CD14-positive monocyte (primary cell): ENCODE measurements at places on chromosomes 1 and 21. TPM values are rescaled to one million over a fixed set of nuclear protein-coding genes. Genes with fewer than 3 reads are reported as not detected.
A peak's percentile ranks its signal among the peaks of the same experiment; 100 is the strongest.

DNA sequence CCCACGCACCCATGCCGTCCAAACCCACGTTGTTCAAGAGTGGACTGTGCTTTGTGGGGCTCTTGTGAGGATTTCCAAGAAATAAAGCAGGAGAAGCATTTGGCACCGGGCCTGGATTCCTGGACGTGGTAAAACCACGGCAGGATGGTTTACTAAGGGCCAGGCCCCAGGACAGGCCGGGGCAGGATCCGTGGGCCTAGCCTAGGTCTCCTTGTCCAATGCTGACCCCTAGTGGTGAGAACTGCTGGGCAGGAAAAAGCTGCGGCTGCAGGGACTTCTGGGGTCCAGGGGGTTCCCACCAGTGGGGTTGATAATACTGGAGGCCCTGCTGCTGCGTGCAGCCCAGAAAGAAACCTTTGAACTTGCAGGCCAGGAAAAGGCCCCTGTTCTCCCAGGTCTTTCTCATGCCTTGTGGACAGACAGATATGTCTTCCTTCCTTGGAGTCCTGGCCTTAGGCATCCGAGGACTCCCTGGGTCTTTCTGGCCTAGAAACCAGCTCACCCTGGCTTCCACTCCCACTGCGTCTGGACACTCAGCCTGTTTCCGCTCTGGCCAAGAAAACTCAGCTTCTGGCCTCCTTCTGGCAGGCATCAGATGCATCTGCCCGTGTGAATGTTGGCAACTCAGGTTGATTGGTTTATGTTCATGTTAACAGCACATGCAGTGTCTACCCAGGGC is 106.9 kb upstream of the TMEM51 start:
- no peaks in the 10 kb centered on the region for H3K36me3 ChIP-seq
- H3K4me1 ChIP-seq, result no peaks in the 10 kb centered on the region
- H3K4me3 ChIP-seq, result no peak overlapping the region
- H3K27ac ChIP-seq, result no peak overlapping the region
- DNase-seq, result peak; percentile 48

DNA sequence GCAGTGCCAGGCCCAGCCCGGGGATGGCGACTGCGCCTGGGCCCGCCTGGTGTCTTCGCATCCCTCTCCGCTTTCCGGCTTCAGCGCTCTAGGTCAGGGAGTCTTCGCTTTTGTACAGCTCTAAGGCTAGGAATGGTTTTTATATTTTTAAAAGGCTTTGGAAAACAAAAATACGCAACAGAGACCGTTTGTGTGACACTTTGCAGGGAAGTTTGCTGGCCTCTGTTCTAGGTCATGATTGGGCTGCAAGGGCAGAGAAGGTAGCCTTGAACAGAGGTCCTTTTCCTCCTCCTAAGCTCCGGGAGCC is 719 bp downstream of the SOD1 start:
- no peaks in the 10 kb centered on the region for H3K27me3 ChIP-seq
- peak overlapping the region; percentile 38 for H3K4me3 ChIP-seq
- H3K4me1 ChIP-seq, result peaks cover 11% of the 10 kb centered on the region
- peak overlapping the region; percentile 48 for H3K27ac ChIP-seq
- peak; percentile 3 for DNase-seq
- peaks cover 4% of the 10 kb centered on the region for H3K36me3 ChIP-seq

- H3K4me1 ChIP-seq, result no peaks in the 10 kb centered on the region
- H3K36me3 ChIP-seq, result peaks cover 15% of the 10 kb centered on the region
- no peak overlapping the region for H3K4me3 ChIP-seq
- no peak for DNase-seq
- no peaks in the 10 kb centered on the region for H3K27me3 ChIP-seq
Measured at GRCh38 chr21:43956019-43956669, 56.0 kb upstream of the TRAPPC10 start.

- DNase-seq, result peak; percentile 27
- no peak overlapping the region for H3K27ac ChIP-seq
- no peaks in the 10 kb centered on the region for H3K27me3 ChIP-seq
- no peaks in the 10 kb centered on the region for H3K36me3 ChIP-seq
Measured at GRCh38 chr21:27275294-27275927, 308.5 kb upstream of the ADAMTS5 start.

GRCh38 chr1:246632281-246633168 is 66.3 kb downstream of the CNST start:
- DNase-seq, result no peak
- H3K27ac ChIP-seq, result no peak overlapping the region
- H3K27me3 ChIP-seq, result no peaks in the 10 kb centered on the region
- H3K4me1 ChIP-seq, result no peaks in the 10 kb centered on the region
- no peak overlapping the region for H3K4me3 ChIP-seq

GRCh38 chr1:61011561-61012263 is 70.6 kb upstream of the NFIA start:
- H3K27ac ChIP-seq, result no peak overlapping the region
- no peaks in the 10 kb centered on the region for H3K36me3 ChIP-seq
- H3K4me1 ChIP-seq, result no peaks in the 10 kb centered on the region

- H3K4me1 ChIP-seq, result peaks cover 22% of the 10 kb centered on the region
- H3K36me3 ChIP-seq, result no peaks in the 10 kb centered on the region
- H3K4me3 ChIP-seq, result no peak overlapping the region
- H3K27ac ChIP-seq, result no peak overlapping the region
Measured at GRCh38 chr1:84476225-84476624, 2.8 kb upstream of the RPF1 start.

DNA sequence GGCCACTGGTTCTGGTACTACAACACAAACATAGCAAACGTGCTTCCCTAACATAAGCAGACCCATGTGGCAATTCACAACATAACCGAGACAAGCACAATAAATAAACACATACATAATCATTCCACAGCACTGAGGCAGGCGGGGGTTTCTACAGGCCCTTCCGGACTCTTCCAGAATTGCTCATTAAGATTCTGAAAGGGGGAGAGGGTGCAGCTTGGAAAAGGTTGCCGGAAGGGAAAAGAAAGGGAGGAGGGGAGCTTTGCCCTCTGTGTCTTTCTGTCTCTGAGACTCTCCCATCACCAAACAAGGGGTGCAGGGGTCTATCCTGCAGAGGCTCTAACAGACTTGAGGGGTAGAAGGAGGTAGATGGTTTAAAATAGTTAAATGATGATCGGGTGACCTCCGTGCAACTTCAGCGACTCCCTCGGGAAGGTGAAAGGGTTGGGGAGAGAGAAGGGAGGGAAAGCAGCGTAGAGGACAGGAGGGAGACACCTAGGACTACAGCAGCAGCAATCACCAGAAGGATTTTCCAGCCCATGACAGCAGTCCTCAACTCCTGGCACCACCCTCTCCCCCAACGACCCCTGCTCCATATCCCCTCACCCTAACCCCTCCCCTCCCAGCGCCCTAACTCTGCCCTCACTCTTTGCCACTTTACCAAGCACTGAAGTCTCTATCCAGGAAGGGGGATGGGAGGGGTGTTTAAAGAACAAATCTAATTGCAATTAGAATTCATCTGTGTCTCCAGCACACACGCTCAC is 365.5 kb upstream of the ESRRG start:
- H3K27me3 ChIP-seq, result peaks cover 30% of the 10 kb centered on the region
- no peaks in the 10 kb centered on the region for H3K36me3 ChIP-seq
- no peak overlapping the region for H3K27ac ChIP-seq
- H3K4me1 ChIP-seq, result no peaks in the 10 kb centered on the region
- DNase-seq, result no peak

DNA sequence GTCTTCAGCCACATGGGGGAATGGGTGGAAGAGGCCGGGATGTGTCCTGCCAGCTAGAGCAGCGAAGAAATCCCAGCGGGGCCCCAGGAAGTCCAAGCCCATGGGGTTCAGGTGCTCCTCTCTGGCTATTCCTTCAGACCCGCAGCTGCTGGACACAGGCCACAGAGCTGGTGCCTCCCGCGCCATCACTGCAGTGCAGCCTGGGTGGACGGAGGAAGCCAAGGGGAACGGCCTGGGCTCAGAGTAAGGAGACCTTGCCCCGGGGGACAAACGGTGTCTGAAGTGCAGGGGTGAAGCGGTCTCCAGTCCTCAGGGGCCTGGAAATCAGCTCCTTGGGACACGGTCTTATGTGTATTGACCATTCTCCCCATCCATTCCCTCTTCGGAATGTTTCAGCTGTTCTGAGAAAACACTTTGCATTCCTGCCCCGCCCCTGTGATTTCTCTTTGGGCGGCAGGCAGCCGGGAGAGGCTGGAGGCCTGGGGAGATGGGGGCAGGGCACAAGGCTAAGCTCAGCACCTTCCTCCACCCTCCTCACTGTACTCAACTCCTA is 18.4 kb downstream of the MTHFR start:
- no peak for DNase-seq
- no peak overlapping the region for H3K4me3 ChIP-seq
- H3K36me3 ChIP-seq, result peaks cover 19% of the 10 kb centered on the region
- H3K27ac ChIP-seq, result no peak overlapping the region

GRCh38 chr1:185816460-185816859 is 82.3 kb downstream of the HMCN1 start:
- H3K4me3 ChIP-seq, result no peak overlapping the region
- no peak for DNase-seq
- H3K27ac ChIP-seq, result no peak overlapping the region
- H3K36me3 ChIP-seq, result no peaks in the 10 kb centered on the region
- no peaks in the 10 kb centered on the region for H3K27me3 ChIP-seq

DNA sequence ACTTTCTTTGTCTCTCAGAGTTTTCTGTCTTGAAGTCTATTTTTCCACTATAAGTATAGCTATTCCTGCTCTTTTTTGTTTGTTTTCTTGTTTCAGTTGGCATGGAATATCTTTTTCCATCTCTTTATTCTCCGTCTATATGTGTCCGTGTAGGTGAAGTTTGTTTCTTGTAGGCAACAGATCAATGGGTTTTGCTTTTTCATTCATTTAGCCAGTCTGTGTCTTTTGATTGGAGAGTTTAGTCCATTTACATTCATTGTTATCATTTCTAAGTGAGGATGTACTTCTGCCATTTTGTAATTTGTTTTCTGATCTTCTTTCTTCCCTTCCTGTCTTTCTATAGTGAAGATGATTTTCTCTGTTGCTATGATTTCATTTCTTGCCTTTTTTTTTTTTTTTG is 132.5 kb upstream of the GPR52 start:
- DNase-seq, result no peak
- H3K4me1 ChIP-seq, result no peaks in the 10 kb centered on the region
- peaks cover 25% of the 10 kb centered on the region for H3K36me3 ChIP-seq
- no peak overlapping the region for H3K27ac ChIP-seq
- no peaks in the 10 kb centered on the region for H3K27me3 ChIP-seq

GRCh38 chr1:231849981-231850380 is 223.4 kb downstream of the DISC1 start:
- no peaks in the 10 kb centered on the region for H3K27me3 ChIP-seq
- H3K4me1 ChIP-seq, result peaks cover 8% of the 10 kb centered on the region
- H3K27ac ChIP-seq, result no peak overlapping the region
- peaks cover 19% of the 10 kb centered on the region for H3K36me3 ChIP-seq
- no peak for DNase-seq

DNA sequence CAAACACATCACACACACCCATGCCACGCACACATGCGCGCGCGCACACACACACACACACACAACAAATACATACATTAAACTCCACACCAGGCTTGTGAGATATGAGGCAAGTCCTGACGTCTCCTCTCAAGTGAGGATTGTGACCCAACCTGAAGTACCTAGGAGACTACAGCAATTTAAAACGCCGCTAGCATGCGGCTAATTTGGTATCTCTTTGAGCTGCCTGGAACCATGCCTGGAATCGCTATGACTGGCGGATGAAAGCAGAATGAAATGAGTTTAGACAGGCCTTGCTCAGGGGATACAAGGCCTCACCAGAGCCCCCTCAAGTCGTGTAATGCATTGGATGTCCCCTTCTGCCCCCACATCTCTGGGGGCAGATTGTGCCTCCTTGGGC is 1.6 kb upstream of the RAB7B start:
- no peak for DNase-seq
- peaks cover 53% of the 10 kb centered on the region for H3K4me1 ChIP-seq
- no peak overlapping the region for H3K27ac ChIP-seq
- H3K4me3 ChIP-seq, result no peak overlapping the region

- no peak overlapping the region for H3K27ac ChIP-seq
- no peaks in the 10 kb centered on the region for H3K4me1 ChIP-seq
- no peak for DNase-seq
- H3K4me3 ChIP-seq, result no peak overlapping the region
- no peaks in the 10 kb centered on the region for H3K27me3 ChIP-seq
Measured at GRCh38 chr1:5142389-5142788, 488.0 kb downstream of the AJAP1 start.

- H3K27me3 ChIP-seq, result no peaks in the 10 kb centered on the region
- no peak overlapping the region for H3K27ac ChIP-seq
- peaks cover 46% of the 10 kb centered on the region for H3K4me1 ChIP-seq
- no peak overlapping the region for H3K4me3 ChIP-seq
Measured at GRCh38 chr1:235984041-235984825, 80.7 kb downstream of the NID1 start.

DNA sequence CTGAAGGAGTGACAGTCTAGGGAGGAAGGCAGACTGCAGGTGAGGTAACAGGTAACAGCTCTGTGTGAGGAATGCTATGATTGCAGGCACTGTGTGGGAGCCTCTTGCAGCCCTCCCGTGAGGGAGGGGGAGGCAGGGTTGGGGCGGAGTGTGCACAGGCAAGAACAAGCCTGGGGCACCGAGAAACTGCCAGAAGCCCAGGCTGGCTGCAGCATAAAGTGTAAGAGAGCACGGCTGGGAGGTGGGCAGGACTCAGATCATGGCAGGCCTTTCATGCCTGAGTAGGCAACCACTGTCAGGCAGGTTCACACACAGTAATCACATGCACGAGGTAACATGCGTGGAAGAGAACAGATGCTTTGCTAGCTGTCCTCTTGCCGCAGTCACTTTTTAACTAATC is 11.3 kb upstream of the RHEX start:
- H3K36me3 ChIP-seq, result no peaks in the 10 kb centered on the region
- H3K27me3 ChIP-seq, result no peaks in the 10 kb centered on the region
- H3K4me1 ChIP-seq, result peaks cover 19% of the 10 kb centered on the region
- H3K4me3 ChIP-seq, result no peak overlapping the region

- no peaks in the 10 kb centered on the region for H3K27me3 ChIP-seq
- no peaks in the 10 kb centered on the region for H3K36me3 ChIP-seq
- no peak overlapping the region for H3K27ac ChIP-seq
- peaks cover 10% of the 10 kb centered on the region for H3K4me1 ChIP-seq
- DNase-seq, result no peak
Measured at GRCh38 chr1:28099050-28099769, 10.8 kb upstream of the EYA3 start.

- H3K4me3 ChIP-seq, result no peak overlapping the region
- H3K36me3 ChIP-seq, result no peaks in the 10 kb centered on the region
- H3K27ac ChIP-seq, result no peak overlapping the region
- no peaks in the 10 kb centered on the region for H3K27me3 ChIP-seq
- no peaks in the 10 kb centered on the region for H3K4me1 ChIP-seq
Measured at GRCh38 chr1:228282329-228283042, 74.6 kb downstream of the OBSCN start.

- H3K27ac ChIP-seq, result no peak overlapping the region
- H3K4me1 ChIP-seq, result peaks cover 17% of the 10 kb centered on the region
- H3K27me3 ChIP-seq, result no peaks in the 10 kb centered on the region
- DNase-seq, result no peak
Measured at GRCh38 chr1:228496494-228496893, 9.3 kb downstream of the RNF187 start.

The TCHH gene
- not detected in 2 replicates for polyA plus RNA-seq

The B3GALT2 gene
- 0.26 TPM for polyA plus RNA-seq

The GJB3 gene
- polyA plus RNA-seq, result not detected

The LCE2A gene
- not detected in 2 replicates for polyA plus RNA-seq

The TSPAN1 gene
- polyA plus RNA-seq, result not detected

The GPR37L1 gene
- 0.06 TPM for polyA plus RNA-seq
